NCI-H1105 (cell line): ENCODE measurements at places on chromosomes 4 and X.
A peak's percentile ranks its signal among the peaks of the same experiment; 100 is the strongest.

DNA sequence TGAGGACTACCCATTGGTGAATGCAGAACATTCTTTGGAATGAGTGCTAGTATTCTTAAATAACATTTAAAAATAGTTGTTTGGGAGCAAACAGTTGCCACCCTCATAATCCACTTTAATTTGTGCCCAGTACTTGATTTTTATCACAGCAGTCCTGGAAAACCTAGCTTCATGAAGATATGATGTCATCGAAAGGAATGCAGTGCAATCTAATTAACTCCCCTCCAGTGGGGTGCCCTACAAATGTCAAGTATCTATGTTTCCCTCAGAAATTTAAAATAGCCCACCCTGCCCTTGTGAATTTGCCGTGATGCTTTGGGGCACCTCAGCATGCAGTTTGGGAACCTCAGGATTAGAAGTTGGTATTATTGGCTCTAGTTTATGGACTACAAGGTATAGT lies 5.4 kb downstream of the RAB9A start:
- DNase-seq, result no peak

GRCh38 chr4:166091912-166092510 lies 219.0 kb downstream of the TLL1 start:
- DNase-seq, result peak; percentile 11

- no peak for DNase-seq
These were observed 8.8 kb upstream of the GRPR start for GRCh38 chrX:16114611-16115010.

DNA sequence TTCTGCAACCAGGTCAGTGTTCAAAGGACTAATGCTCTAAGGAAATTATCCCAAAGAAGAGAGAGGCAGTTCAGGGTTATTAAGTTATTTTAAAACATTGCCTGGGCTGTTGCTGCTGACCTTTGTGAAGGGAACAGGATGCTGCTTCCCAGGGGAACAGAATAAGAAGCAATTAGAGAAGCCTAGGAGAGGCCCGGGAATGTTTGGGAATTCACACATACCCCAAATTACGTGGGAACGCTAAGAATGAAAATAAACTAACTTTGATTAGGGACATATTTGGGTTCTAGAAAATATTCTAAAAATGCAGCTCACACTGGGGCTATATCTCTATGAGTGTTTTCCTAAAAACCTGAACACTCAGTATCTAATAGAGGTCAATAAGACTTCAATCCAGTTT lies 243.1 kb upstream of the FTHL17 start:
- DNase-seq, result no peak

DNA sequence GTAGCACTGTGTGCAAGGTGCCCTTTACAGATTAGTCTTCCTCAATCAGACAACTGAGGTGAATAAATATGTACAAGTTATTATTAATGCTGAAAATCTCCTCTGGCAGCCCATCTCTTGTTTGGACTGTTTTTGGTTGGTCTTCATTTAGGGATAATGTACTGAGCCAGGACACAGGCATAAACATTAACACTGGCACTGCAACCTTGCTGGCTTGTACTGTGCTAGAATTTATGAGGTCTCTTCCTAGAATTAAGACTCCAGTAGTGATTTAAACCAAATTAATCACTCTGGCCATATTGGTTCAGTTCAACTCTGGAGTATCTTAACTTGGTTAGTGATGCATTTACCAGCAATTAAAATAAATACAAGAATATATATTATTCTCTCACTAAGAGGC lies 244.7 kb upstream of the GK2 start:
- no peak for DNase-seq

DNA sequence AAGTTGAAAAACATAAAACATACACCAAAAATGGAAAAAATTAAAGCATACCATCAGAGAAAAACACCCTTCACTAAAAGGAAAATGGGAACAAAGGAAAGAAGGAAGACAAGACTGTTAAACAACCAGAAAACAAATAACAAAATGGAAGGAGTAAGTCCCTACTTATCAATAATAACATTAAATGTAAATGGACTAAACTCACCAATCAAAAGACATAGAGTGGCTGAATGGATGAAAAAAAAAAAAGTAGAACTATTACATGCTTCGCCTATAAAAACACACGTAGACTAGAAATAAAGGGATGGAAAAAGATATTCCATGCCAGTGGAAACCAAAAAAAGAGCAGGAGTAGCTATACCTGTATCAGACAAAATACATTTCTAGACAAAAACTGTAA lies 19.4 kb upstream of the TMSB15A start:
- DNase-seq, result no peak

DNA sequence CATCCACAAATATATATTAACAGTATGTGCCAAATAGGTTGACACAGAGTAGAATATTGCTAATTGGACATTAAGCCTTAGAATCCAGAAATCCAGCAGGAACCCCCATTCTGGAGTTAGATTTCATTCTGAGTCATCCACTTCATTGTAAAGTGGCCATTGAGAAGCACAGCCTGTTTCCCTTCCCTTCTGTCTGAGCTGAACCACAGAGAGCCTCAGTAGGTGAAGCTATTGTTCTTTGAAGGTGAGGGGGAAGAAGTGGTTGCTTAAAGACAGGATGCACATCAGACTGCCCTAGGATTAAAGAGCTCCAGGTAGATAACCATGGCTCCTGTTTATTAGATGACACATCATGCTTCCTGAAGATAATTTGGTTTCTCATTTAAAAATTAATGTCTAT lies 30.6 kb upstream of the MCF2 start:
- DNase-seq, result no peak

GRCh38 chrX:38627683-38628082 lies 66.3 kb downstream of the TSPAN7 start:
- no peak for DNase-seq

- no peak for DNase-seq
These were observed 12.8 kb downstream of the MECP2 start for GRCh38 chrX:154084449-154085300.

DNA sequence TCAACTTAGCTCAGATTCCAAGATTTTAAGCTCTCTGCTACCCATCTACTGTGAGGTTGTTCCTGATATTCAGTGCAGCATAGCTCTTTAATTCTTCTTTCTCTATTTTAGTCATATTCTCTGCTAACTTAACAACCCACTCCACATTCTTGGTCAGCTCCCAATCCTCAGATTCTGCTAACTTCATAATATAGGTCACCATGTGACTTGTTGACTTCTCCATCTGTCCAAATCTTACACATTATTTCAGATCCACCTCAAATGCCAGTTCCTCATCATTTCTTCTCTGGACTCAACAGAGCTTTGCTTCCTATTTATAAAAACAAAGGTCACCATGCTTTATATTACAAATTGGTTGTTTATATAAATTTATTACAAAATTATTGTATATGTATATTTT lies 29.3 kb upstream of the RXFP1 start:
- no peak for DNase-seq

- DNase-seq, result no peak
These were observed 1.2 kb upstream of the SLC7A11 start for GRCh38 chr4:138243369-138243768.

DNA sequence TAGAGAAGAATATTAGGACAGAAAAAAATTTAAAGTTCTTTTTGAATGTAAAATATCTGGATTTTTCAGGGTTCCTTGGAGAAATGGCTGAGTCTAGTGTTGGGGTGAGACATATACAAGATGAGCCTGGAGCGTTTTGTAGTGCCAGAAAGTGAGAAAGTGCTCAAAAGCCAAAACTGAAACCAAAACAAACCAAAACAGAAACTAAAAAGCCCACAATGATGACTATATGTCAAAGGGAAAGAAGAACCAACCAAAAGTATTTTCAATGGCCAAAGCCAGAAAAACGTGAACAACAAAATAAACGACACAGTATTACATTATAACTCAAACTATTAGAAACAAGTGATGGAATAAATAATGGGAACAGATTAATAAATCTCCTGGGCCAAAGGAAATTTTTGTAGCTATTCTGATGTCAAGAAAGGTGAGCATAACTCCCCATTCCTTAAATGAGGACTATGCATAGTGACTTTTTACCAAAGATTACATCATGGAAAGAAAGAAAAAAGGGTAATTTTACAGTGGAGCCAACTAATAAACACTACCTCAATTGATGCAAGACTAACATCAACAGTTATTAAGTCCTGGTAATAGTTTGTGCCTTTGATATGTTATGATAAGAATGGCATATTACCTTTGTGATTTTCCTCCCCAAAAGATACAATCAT lies 1137.6 kb downstream of the C4orf33 start:
- DNase-seq, result no peak

GRCh38 chr4:48974979-48975640 lies 11.0 kb upstream of the CWH43 start:
- no peak for DNase-seq

DNA sequence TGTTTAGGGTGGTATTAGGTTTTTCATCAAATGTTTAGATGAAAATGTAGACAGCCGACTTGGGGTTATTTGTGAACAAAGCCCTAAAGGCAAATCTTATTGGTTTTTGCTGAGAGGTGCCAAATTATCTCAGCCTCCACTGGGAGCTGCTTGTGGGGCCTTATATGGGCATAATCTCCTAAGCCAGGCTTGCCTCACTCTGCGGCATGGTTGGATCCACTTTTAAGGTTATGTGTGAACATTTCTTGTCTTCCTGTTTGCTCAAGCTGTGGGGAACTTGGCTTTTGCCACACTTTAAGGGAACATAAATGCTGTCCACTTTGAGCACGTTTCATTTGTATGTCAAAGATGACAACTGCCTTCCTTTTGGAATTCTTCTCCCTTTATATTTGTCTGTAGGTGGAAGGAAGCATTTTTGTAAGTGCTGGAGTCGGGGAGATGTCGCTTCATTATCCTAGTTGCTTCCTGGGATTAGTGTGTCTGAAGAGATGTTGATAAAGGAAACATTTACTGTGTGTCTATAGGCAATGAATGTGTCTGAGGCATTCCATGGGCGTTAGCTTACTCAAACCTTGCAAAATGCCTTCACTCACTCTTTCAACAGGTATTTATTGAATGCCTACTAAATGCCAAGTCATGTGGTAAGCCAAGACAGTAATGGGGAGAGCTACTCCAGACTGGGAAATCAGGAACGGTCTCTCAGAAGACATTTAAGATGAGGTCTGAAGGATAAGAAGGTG lies 78.3 kb downstream of the SLC9A6 start:
- no peak for DNase-seq

- DNase-seq, result no peak
These were observed 120.0 kb upstream of the ZDHHC15 start for GRCh38 chrX:75642811-75643361.

DNA sequence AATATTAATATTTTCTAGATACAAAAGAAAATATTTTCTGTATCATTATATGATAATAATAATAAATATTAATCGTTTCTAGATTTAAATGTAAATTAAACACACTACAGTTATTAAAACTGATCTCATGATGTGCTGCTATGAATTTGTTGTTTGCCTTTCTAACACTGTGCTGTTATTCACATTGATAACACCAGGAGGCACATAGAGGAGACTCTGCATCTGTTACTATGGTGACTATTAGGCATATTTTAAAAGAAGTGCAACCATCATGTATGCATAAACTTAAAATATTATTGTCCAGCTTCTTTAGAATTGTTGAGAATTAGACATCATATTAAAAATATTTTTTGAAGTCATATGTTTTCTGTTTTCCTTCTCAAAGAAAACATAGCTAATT lies 11.8 kb upstream of the PDGFC start:
- no peak for DNase-seq

DNA sequence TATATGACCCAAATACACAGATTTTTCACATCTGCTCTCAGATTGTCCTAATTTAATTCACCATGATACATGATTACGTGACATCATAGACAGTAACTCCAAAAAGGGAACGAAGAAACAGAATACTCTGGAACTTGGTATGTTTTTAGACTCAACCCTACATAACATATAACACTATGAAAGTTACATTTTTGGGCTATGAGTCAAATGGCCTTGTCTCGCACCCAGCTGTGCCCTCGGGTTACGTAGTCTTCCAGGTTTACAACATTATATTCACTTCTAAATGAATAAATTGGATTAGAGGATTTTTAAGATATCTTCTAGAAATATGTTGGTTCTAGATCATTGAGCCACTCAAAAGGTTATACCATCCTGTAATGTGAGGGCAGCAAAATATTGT lies 2089.6 kb upstream of the TENM3 start:
- no peak for DNase-seq

DNA sequence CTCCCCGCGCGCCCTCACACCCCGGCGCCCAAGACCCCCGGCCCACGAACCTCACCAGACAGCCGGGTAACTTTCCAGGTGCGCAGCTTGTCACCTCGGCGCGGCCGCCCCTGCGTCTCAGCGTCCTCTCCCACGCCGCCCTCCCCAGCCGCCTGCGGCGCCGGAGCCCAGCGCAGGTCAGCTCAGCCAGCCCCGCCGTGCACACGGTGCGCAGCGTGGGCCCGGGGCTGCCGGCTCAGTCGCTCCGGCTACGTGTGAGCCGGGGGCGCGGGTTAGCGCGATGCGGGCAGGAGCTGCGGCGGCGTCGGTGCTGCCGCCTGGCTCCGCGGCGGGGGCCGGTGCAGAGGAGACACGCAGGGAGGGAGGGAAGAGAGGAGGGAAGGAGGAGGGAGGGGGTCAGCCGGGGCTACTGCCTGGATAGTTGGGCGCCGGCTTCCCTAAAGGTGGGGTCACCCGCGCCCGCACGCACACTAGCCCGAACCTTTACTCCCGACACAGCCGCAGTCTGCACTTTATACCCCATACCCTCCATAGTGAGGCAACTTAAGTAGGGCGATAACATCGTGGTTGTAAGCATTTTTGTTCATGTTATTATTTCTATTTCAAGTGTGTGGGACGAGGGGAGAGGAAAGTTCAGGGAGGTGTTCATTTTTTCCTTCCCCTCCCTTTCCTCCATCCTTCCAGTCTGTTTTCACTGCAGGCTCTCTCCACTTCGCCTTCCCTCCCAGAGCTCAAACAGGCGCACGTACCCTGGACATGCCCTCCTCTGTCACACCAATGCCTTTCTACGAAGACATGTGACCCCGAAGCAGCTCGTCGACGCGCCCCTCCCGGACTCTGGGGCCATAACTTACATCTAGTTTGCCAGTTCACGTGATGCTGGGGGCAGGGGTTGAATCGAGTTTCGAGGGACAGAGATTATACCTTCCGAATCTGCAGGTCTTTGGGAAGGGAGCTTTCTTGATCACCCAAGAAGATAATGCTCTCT lies at the start of gene PRKG2:
Gene PRKG2 (minus strand): TSS at position 342 of the 988 bp plus-strand sequence. CDS start 10,175 bp downstream, outside the sequence.
- no peak for DNase-seq

DNA sequence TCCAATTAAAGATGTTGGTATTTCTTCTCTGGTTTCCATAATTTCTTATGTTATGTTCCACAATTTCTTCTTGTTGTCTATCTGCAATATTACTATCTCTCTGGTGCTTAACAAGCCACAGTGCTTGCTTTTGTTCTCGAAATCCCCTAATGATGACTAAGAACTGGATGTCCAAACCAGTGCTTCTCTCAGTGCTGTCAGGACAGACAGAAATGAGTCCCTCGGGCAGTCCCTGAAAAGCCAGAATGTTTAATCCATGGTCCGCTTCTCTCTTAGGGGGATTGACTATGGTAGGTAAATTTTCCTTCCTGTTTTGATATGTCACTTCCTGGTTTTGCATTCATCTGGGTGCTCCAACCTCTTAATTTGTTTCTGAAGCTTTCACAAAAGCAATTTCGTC lies 321.6 kb upstream of the PCDH10 start:
- no peak for DNase-seq

GRCh38 chrX:118528071-118528737 lies 32.6 kb downstream of the DOCK11 start:
- no peak for DNase-seq

- no peak for DNase-seq
These were observed 99.4 kb downstream of the HPGD start for GRCh38 chr4:174422893-174423256.
